ENCODE measurements at places on chromosomes 11 and 22. TPM values are rescaled to one million over a fixed set of nuclear protein-coding genes. Genes with fewer than 3 reads are reported as not detected.

Gene FBLN1
- total RNA-seq: 50.2 TPM

Gene APLNR
- 0.06 TPM for total RNA-seq

Gene CYTH4
- total RNA-seq: 1.0 TPM

Gene PHF21B
- total RNA-seq: 1.1 TPM
